NCI-H2029 treated with DMSO at 0.1 percent for 48 hours (cell line): ENCODE measurements at places on chromosomes 11 and 22.

GRCh38 chr11:14334893-14335292 is 24.1 kb downstream of the RRAS2 start:
- DNase-seq: no peak

GRCh38 chr11:113440816-113441215 is 34.4 kb downstream of the DRD2 start:
- no peak for DNase-seq

DNA sequence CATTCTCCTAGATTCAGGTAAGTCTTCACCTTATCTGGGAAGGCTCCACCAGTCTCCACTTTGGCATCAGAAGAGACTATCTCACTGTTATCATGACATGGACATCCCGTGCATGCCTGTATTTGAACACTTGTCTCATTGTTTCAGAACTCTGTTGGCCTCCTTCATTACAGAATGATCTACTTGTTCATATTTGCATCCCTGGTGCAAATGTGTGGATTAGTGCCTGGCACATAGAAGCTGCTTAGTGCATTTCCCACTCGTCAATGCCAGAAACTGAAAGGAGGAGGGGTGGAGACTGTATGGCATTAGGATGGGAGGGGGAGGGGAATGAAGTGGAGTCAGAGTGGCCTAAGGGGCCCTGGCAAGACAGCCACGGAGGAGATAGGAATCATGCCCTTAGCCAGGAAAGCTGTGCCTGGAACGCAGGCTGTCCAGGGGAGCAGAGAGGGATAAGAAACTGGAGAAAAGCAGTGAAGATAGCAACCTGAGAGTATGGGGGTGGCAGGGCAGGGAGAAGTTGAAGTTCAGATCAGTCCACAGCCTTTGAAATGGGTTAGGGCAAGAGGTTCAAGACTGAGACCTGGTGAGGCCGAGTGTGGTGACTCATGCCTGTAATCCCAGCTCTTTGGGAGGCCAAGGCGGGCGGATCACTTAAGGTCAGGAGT is 53.8 kb upstream of the CAPRIN1 start:
- DNase-seq: no peak

DNA sequence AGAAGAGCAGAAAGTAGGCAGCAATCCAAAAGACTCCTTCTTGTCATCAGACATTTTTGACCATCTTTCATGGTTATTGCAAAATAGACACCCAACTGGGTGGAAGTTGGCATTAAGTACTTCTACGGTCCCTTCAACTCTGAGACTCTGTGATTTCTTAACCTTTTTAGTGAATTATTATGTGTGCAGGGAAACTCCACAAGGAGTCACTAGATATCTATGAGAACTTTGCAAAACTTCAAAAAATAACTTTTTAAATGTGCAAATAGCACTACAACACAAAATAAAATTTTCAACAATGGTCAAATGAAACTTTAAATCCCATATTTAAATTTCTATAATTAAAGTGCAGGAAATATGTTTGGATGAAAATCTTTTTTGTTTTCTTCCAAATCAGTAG is 88.7 kb downstream of the SLC17A6 start:
- no peak for DNase-seq

DNA sequence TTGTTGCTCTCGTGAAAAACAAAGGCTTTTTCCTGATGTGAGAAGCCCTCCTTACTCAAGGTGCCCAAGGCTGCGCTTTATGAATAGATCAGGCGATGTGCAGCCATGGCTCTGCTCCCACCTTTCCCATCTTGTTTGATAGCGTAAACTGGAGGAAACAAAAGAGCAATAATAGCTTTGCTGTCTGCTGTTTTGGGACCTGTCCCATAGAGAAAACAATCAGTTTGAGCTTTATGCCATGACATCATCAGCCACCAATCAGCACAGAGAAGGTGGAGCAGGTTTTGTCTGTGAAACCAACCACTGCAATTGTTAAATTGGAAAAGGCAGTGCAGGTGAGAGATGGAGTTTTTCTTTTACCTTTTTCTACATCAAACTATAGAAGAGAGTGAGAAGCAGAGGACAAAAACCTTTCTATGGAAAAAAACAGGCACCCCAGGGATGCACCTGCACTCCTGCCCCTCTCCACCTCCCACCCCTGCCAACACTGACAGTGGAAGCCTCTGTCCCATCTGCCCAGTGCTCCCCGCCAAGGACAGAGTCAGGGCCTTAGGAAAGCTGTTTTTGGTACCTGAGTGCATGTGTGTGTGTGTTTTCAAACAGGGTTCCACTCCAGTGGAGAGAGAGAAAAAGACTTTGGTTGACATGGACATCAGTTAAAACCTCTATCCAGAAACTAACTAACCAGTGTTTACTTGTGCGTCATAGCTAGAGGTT is 80.7 kb downstream of the MICAL3 start:
- DNase-seq: no peak

GRCh38 chr11:76839311-76839710 is 21.4 kb upstream of the ACER3 start:
- no peak for DNase-seq

DNA sequence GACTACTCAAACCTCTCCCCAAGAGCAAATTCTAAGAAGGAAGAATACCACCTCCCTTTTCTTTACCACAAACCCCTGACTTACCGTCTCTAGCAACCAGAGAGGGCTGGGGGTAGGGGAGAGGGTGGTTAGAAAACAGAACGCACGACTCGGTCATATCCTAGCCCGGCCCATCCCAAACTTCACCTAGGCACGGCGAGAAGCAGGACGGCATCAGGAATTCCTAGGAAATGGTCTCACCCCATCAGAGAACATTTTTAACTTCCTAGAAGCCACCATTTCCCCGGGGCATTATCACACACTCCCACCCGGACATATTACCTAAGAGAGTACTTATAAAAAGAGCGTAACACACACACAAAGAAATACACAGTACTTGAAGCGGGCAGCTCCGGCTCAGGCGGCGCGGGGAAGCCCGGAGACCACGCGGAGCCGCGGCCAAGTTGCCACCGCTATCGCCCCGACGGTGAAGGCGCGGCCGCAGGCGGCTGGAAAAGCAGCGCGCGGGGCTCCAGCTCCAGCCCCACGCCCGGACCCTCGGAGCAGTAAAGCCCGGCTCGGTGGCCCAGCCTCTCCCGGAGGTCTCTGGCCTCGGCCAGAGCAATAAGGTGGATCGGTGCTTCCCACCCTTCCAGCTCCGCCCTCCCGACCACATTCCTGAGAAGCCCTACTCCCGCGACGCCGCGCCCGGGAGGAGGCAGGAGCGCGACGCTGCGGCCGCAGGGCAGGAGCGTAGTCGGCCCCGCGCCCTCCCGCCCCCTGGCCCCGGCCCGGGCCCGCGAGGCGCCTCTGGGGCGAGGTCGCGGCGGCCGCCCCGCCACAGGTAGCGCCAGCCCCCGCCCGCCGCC is 878 bp downstream of the RRAS2 start:
- no peak for DNase-seq

DNA sequence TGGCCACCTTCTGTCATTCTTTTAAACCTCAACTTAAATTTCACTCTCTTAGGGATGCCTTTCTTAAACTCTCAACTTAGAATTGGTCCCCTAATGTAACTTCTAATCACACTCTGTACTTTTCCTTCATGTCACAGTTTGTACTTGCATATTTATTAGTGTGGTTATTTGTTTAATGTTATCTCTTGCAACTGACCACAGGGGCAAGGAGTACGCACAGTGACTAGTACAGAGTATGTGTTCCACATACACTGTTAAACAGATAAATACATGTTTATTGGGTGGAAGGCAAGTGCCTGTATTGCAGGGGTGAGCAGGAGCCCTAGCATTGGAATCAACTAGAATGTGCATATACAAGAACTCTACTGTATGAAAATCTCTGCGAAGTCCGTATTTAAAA is 554.0 kb downstream of the INSC start:
- DNase-seq: no peak

- DNase-seq: no peak
Measured at GRCh38 chr11:86802601-86803051, 2.3 kb downstream of the PRSS23 start.

DNA sequence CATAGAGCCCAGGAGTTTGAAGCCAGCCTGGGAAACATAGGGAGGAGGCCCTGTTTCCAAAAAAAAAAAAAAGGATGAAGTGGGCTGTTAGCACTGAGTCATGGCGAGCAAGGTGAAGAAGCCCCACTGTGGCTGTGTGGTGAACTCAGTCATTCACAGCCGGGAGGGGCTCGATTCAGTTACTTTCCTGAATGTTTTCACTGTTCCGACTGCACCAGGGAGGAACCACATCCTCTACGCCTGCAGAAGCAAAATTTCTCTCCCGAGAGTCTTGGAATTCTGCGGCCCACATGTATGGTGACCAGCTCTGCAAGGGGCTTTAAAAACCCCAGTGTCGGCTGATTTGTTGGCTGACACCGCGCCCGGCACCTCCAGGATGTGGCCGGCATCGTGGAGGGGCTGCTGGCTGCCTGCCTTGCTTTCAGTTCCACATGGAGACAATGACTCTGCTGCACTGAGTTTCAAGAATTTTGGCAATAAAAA is 27.8 kb upstream of the GRAMD4 start:
- no peak for DNase-seq

DNA sequence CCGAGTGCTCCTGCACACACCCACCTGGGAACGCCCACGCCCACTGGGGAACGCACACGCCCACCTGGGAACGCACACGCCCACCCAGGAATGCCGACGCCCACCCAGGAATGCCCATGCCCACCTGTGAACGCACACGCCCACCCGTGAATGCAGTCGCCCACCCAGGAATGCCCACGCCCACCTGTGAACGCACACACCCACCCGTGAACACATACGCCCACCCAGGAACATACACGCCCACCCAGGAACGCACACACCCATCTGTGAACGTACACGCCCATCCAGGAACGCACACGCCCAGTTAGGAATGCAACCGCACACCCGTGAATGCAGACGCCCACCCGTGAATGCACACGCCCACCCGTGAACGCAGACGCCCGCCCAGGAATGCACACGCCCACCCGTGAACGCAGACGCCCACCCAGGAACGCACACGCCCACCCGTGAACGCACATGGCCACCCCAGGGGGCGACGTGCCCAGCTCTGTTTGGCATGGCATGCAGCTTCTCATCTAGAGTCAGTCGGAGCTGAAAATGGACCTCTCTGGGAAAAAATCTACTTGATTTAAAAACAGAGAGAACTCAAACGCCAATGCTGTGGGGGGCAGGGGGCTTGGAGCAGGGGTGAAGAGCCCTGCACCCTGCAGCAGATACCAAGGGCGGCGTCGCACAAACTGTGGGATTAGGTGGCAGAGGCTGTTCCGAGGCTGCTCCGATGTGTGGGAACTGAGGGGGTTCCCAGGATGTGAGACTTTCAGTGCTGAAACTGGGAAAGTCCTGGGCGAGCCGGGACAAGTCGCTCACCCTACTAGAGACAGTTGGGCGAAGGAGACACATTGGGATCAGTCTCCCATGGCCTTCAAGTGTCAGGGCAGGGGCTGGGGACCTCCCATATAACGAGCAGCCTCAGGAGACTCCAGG is 83.3 kb downstream of the MYEOV start:
- no peak for DNase-seq

GRCh38 chr11:43649921-43650320 is 30.6 kb upstream of the HSD17B12 start:
- no peak for DNase-seq

DNA sequence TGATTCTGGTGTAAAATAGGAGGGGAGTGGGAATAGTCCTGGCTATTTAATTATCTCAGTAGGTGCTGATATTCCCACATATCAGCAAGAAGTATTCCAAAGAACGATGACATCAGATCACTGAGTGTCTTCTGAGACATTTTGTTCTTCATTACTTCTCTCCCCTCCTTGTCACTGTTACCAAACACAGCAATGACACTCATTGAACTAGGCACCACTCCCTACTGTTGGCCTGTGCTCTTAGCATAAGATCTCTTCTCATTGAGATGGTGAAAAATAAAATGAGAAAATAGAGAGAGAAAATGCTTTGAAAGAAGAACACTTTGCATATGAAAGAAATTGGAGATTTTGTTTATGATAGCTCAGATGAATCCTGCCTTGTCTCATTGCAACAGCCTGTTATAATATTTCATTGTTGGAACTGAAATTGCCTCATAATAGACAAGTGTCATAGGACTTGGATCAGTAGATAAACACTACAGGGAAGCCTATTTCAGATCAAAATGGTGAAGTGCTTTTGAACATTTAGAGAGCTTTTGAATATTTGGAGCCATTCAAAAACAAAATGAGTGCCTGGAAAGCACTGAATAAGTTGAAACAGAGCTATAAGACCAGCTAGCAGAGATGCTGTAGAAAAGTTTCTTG is 11.3 kb upstream of the ETS1 start:
- DNase-seq: peak; percentile 63

DNA sequence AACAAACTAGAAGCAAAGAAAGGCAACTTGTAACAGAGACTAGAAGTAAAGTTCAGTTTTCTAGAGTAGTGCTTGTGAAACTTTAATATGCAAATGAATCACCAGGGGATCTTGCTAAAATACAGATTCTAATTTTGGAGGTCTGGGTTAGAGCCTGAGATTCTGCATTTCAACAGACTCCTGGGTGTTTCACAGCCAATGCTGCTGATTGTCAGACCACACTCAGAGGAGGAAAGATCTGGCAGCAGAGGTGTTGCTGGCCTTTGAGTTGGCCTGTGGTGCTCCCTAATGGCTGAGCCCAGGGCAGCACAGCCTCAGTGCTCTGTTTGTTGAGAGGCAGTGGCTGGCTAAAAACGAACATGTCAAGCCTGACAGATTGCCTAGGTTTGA is 5.4 kb downstream of the CRY2 start:
- no peak for DNase-seq

DNA sequence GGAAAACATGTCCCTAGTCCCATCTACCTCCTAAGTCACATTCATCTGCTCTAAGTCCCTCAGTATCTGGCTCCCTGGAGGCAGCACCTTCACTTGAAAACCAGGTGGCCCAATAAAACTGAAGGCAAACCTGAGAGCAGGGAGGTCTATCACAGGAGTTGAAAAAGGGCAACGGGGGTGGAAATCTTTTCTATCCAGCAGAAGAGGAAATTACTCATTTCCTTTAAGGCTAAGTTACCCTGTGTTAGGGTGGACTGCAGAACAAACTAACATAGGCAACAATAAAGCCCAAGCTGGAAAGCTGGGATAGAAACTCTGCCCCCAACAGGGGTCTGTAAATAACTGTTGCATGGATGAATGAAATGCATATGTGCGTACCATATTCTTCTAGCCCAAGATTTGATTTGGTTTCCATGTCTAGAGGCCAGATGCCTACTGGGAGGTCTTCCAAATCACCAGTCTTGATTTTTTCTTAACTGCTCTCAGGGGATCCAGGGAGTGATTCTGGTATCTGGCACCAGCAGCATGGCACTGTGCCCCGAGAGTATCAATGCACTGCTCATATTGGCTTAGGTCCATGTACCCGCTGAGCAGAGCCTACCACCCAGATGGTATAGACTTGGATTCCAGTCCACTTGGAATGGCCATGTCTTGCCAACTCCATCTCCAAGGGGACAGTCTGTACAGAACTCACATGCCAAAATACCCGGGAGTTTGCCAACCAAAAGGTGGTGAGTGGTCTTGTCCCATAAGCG is 350.0 kb upstream of the NCAM1 start:
- DNase-seq: peak; percentile 82

- DNase-seq: no peak
Measured at GRCh38 chr11:82831364-82831763, 68.9 kb downstream of the PRCP start.

- no peak for DNase-seq
Measured at GRCh38 chr11:132142121-132142520, 771.7 kb downstream of the NTM start.
